ENCODE measurements at places on chromosomes 11 and 22.

- no peak for DNase-seq
These were observed 70.5 kb downstream of the DKK3 start for GRCh38 chr11:11937957-11938356.

DNA sequence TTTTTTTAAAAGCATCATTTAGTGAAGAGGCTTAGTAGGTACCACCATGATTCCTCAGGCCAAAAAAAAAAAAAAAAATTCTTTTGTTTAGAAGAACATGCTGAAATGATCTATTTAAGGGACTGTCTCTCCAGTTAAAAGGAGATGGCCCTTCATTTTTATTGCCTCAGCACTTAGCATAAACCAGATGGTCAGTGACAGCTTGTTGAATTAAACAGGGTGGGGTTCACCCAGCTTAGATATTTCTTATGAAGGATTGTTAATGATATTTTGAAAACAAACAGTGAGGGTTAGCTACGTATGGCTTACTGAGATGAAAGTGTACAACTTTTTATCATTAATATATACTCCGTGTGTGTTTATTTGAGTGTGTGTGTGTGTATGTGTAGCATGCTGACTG, 203.7 kb downstream of the FAM181B start:
- DNase-seq = no peak

DNA sequence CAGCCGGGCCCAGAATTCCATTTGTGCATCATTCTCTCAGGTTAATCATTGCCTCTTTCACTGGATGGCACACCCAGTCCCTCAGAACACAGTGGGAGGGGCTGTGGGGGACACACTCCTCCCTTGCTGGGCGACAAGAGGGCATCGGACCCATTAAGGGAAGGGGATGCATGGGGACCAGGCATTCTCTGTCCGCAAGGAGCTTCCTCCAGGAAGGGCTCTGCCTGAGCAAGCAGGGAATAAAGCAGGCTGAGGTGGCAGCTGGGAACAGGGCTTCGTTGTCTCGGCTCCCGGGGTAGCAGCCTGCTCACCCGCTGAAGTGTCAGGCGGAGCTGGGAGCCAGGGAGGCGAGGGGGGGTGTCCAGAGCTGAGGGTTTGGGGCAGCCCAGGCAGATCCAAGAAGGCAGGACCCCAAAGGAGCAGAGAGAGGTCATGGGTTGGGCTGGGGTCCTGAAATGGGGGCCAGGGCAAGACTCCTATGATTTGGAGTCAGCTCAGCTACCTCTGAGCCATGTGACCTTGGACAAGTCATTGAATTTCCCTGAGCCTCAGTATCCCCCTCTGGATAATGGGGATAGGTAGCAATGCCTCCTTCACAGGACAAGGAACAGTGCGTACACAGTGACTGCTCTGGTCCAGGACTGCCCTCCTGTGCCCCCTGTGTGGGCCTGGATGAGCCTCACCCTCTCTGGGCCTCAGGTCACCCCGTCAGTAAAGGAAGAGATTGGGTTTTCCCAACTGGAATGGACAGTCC, 1.4 kb downstream of the GAL3ST1 start:
- no peak for DNase-seq

DNA sequence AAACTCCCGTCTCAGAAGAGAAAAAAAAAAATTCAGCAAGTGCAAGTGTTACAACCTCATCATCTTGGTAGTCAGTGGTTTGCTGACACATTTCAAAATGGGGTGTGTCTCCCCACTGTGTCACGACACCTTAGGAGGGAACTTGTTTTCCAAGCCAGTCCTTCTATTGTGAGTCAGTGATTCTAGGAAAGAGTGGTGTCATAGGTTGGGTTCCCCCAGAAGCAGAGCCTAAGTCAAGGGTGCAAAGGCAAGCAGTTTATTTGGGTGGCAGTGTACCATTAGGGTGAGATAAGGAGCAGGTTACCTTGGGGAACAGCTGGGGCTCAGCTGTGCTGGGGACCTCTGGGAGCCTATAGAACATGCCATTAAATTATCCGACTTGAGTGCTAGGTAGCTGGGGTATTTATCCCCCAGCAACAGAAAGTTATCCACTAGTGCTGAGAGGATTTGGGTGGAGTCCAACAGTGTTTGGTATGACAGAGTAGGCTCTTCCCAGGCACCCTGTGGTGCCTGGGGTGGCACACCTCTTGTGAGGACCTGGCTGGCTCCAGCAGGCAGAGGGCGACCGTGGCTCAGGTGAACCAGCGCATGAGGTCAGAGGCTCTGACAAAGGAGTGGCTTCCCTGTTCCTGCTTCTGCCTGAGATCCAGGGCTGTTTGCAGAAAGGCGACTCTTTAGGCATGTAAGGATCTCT, 41.7 kb downstream of the KIAA1671 start:
- DNase-seq = no peak

GRCh38 chr22:24089951-24090350, 78.8 kb downstream of the CABIN1 start:
- DNase-seq = no peak

- no peak for DNase-seq
These were observed 10.6 kb downstream of the REXO2 start for GRCh38 chr11:114449845-114450244.

DNA sequence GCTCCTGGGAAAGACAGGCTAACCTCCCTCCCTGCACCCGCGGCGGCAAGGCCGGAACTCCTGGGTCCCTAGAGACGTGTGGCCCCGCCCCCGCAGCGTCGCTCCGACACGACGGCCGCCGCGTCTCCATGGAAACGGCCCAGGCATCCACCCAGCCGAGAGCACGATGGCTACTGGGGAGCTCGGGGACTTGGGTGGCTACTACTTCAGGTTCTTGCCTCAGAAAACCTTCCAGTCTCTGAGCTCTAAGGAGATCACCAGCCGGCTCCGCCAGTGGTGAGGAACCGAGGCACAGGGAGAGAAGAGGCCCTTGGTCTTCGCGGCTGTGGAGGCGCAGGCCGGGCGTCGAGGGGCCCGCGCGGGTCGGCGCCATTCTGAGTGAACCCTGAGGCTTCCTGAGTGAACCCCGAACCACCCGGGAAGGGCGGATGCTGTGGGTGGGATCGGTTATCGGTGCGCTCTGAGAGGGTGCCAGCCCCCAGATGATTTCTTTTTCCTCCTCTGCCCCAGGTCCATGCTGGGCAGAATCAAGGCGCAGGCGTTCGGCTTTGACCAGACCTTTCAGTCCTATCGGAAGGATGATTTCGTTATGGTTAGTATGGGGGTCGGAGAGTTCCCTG, at the start of gene CFAP300:
Gene CFAP300, plus strand, starts transcription at position 133 of the 620 bp plus-strand sequence. Its CDS starts 34 bp downstream, at position 167.
- DNase-seq = no peak

GRCh38 chr11:55658031-55658573, 3.9 kb upstream of the OR4C6 start:
- no peak for DNase-seq

DNA sequence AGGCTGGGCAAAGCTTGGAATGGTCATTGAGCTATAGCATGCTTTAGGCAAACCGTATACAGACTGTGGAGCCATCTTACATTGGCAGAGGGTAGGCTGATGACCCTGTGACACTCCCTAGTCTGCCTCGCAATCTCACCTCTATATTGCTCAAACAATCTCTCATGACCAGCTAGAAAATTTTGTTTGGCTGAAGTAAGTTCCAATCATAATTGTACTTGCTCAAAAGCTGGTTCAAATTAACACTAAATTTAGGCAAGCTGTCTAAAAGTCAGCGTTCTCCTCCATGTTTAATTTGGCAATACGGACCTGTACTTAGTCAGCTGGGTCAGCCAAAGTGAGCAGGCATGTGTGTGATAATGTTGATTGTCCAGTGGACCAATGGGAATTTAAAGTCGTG, 133.0 kb downstream of the SWAP70 start:
- no peak for DNase-seq

DNA sequence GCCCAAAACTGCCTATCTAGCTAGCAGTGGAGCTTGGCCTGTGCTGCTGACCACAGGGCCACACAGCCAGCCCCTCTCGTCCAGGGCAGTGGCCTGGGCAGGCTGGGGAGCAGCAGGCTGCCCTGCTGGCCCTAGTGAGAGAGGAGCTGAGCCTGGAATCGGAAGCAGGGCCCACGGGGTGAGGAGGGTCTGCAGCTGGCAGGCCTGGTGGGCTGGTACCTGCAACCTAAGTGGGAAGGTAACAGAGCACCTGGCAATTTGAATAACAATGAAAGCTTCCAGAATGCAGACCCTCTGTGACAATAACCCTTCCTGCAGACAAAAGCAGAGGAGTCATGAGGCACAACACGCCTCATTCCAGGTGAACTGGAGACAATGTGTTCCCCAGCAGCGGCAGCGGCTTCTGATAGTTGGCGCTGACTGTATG, 31.8 kb upstream of the RFPL3 start:
- DNase-seq = no peak

DNA sequence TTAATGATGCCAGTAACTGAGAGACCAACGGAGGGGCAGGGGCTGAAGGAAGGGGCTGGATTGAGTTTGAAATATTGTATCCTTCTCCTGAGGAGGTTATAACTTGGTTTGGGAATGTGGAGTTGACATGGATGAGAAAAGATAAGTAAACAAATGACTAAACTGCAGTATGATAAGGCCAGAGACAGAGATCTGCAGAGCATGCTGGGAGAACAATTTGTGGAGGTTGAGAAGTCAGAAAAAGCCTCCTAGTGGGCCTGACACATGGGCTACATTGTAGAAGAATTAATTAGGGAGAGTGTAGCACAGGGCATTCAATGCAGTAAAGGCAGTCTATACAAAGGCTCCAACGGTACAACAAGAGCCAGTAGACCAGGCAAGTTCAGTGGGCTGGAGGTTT, 55.9 kb downstream of the SPON1 start:
- no peak for DNase-seq

- DNase-seq = no peak
These were observed 546 bp downstream of the DRAP1 start for GRCh38 chr11:65919573-65920371.

DNA sequence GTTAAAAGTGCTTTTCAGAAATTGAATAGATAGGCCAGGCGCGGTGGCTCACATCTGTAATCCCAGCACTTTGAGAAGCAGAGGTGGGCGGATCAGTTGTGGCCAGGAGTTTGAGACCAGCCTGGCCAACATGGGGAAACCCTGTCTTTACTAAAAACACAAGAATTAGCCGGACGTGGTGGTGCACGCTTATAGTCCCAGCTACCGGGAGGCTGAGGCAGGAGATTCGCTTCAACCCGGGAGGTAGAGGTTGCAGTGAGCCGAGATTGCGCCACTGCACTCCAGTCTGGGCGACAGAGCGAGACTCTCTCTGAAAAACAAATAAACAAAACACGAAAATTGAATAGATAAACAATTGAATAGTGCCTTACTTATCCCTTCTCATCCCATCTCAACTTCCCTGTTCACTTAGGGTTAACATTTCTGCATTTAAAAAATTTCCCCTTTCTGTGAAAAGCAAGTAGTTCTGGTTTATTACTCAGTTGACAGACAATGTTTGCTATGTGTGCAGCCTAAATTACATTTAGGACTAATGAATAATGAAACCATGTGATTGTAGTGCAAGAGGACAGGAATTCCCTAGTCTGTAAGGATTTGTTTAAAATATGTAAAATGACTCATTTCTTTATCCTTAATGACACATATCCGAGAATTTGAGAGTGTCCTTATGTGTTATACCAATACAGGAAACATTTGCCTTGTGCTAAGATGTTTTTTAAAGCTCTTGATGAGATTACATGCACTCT, 6.0 kb downstream of the RNF169 start:
- no peak for DNase-seq

Measured in SIG-M5 (cell line).